ENCODE measurements at places on chromosomes 12 and 14. TPM values are rescaled to one million over a fixed set of nuclear protein-coding genes. Genes with fewer than 3 reads are reported as not detected.

- no peak overlapping the region for H3K4me3 ChIP-seq
- H3K4me1 ChIP-seq: no peaks in the 10 kb centered on the region
- no peaks in the 10 kb centered on the region for H3K27me3 ChIP-seq
- H3K27ac ChIP-seq: no peak overlapping the region
- no peak for DNase-seq
- H3K36me3 ChIP-seq: no peaks in the 10 kb centered on the region
These were observed 119.7 kb upstream of the PDE3A start for GRCh38 chr12:20248646-20249045.

DNA sequence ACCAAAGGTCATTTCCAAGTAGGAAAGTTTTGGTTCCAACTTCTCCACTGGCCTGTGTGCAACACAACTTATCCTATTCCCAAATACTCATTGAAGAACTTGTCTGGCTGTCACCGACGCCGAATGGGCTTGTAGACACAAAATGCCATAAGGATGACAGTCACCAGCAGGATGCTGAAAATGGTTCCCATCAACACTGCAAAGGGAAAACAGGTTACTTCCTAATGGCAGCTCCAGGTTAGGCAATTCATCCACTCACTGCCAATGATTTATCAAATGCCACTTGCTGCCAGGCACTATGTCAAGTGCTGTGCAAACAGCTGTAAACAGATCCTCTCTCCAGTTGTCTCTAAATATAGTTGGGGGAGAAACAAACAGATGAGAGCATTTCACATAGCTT, 6.1 kb downstream of the C12orf76 start:
- H3K4me3 ChIP-seq: no peak overlapping the region
- DNase-seq: no peak
- H3K4me1 ChIP-seq: peaks cover 63% of the 10 kb centered on the region
- H3K27me3 ChIP-seq: no peaks in the 10 kb centered on the region
- peaks cover 53% of the 10 kb centered on the region for H3K36me3 ChIP-seq
- peak overlapping the region; percentile 70 for H3K27ac ChIP-seq

DNA sequence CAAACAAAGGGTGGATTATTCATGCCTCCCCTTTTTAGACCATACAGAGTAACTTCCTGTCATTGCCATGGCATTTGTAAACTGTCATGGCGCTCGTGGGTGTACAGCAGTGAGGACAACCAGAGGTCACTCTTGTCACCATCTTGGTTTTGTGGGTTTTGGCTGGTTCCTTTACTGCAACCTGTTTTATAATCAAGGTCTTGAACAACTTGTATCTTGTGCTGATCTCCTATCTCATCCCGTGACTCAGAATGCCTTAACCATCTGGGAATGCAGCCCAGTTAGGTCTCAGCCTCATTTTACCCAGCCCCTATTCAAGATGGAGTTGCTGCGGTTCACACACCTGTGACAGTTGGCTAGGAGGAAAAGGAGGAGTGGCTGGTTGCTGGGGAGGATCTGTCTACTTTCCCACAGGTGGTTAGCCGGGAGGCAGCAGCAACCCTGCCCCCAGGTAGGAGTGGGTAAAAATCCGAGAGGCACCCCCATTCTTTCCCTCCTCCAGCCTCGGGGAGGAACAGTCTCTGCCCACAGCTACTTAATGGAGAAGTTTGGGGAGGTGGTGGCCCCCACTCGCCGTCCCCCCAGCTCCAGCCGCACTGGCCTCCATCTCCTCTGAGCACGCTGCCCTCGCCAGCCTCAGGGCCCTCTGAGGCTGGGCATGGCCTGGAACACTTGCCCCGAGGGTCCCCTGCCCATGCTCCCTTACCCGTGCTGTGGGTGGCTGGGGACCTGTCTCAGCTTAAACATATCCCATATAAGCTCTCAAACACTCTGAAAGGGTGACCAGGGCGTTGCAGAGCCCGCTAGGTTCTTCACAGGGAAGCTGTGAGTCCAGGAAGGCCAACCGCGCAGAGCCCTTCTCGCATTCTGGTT, 41.7 kb downstream of the SMIM41 start:
- H3K4me3 ChIP-seq: no peak overlapping the region
- peaks cover 12% of the 10 kb centered on the region for H3K27me3 ChIP-seq
- H3K4me1 ChIP-seq: peaks cover 31% of the 10 kb centered on the region
- no peaks in the 10 kb centered on the region for H3K36me3 ChIP-seq
- DNase-seq: no peak
- no peak overlapping the region for H3K27ac ChIP-seq

GRCh38 chr12:100799770-100800169, 5.2 kb downstream of the ANO4 start:
- no peaks in the 10 kb centered on the region for H3K27me3 ChIP-seq
- no peaks in the 10 kb centered on the region for H3K4me1 ChIP-seq
- no peaks in the 10 kb centered on the region for H3K36me3 ChIP-seq
- H3K4me3 ChIP-seq: no peak overlapping the region

GRCh38 chr12:42495244-42495643, 94.3 kb downstream of the PRICKLE1 start:
- H3K4me3 ChIP-seq: no peak overlapping the region
- H3K27me3 ChIP-seq: peaks cover 7% of the 10 kb centered on the region
- H3K4me1 ChIP-seq: no peaks in the 10 kb centered on the region
- DNase-seq: no peak
- no peak overlapping the region for H3K27ac ChIP-seq

GRCh38 chr12:128974881-128975280, 121.6 kb downstream of the GLT1D1 start:
- H3K27me3 ChIP-seq: peaks cover 3% of the 10 kb centered on the region
- no peaks in the 10 kb centered on the region for H3K36me3 ChIP-seq
- no peak for DNase-seq
- H3K27ac ChIP-seq: no peak overlapping the region
- no peaks in the 10 kb centered on the region for H3K4me1 ChIP-seq
- H3K4me3 ChIP-seq: no peak overlapping the region

GRCh38 chr14:104898870-104899510, 25.7 kb upstream of the PLD4 start:
- H3K4me1 ChIP-seq: no peaks in the 10 kb centered on the region
- H3K36me3 ChIP-seq: no peaks in the 10 kb centered on the region

DNA sequence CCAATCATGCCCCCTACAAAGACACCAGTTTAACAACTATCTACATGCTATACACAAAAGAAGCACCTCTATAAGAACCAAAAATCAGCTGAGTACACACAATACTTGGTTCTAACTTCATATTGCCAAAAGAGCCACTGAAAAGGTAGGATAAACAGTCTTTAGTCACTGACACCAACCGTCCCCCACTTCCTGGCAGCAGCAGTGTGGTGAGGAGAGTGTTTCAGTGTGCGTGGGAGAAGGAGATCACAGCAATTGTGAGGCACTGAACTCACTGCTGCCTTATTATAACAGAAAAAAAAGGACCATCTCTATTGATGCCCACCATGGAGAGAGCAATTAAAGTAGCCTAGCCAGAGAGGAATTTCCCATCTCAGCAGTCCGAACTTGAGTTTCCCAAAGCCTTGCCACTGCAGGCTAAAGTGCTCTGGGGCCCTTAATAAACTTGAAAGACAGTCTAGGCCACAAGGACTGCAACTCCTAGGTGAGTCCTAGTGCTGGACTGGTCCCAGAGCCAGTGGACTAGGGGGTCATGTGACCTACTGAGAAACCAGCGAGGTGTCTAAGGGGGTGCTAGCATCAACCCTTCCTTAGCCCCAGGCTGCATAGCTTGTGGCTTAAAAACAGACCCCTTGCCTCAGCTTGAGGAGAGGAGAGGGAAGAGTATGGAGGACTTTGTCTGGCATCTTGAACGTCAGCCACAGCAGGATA, 37.1 kb upstream of the LMNTD1 start:
- DNase-seq: peak; percentile 66
- H3K27ac ChIP-seq: peak overlapping the region; percentile 77
- no peaks in the 10 kb centered on the region for H3K27me3 ChIP-seq
- peaks cover 24% of the 10 kb centered on the region for H3K36me3 ChIP-seq
- H3K4me1 ChIP-seq: peaks cover 37% of the 10 kb centered on the region
- peak overlapping the region; percentile 15 for H3K4me3 ChIP-seq

The FGF23 gene
- not detected for total RNA-seq

The ADCY6 gene
- 0.18 TPM for total RNA-seq

The SETD1B gene
- total RNA-seq: 30.9 TPM

GRCh38 chr14:41570415-41571155, 36.1 kb upstream of the LRFN5 start:
- H3K27me3 ChIP-seq: no peaks in the 10 kb centered on the region
- no peak overlapping the region for H3K27ac ChIP-seq
- H3K36me3 ChIP-seq: no peaks in the 10 kb centered on the region
- DNase-seq: no peak
- H3K4me1 ChIP-seq: no peaks in the 10 kb centered on the region

DNA sequence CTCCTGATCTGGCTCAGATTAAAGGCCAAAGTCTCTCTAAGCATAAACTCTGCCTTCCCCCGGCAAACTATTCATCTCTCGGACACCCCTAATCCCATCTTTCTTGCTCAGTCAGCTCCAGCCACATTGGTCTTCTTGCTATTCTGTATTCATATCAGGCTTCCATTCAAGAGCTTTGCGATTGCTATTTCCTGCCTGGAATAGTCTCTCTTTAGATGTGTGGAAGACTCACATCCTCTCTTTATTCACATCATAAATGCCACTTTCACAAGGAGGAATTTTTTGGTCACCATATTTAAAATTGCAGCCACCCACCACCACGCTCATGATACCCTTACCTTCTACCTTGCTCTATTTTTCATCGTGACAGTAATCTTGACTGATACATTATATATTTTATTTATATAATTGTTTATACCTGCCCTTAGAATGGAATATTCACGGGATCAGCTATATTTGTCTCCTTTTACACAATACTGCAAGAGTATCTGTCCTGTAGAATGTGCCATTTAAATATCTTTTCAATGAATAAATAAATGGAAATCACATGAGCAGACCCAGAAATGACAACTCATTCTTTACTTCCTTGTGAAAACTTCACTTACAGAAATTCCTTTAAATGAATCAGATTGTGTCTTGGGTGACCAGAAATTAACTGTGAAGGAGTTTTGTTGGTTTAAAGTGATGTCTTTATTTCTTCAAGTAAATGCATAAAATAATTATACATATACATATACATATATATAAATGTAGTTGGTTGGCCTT, 780.6 kb upstream of the FLRT2 start:
- no peaks in the 10 kb centered on the region for H3K36me3 ChIP-seq
- no peak for DNase-seq
- no peak overlapping the region for H3K27ac ChIP-seq

DNA sequence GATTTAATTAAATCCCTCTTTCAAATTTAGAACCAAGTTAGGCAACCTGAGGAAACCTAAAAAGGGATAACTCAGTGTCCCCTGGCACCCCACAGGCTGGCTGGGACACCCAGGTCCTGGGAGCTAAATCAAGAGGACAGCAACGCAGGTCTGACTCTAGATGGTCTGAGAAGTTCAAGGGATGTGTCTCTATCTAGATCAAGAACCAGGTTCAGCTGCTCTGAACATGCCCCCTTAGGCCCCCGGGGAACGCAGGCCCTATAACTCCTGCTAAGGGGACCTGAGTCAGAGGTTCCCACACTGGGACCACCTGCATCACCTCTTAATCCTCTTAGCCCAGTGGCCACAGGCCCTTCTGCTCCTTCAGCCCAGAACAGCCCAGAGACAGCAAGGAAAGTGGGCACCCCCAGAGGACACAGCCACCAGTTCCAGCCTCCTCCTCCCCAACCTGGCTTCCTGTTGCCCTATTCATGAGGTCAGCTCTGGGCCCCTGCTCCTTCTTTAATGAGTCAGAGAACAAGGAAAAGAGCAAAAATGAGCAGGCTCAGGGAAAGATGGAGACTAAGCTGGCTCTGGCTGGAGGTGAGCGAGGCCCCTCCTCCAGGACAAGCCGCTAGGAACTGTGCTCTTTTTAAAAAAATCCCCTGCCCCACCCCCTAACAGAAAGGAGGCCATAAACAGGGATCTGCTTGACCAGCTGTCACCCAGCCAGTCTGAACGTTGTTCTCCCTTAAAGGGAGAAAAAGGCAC, 10.8 kb downstream of the PITPNM2 start:
- no peak for DNase-seq
- no peak overlapping the region for H3K4me3 ChIP-seq
- peaks cover 17% of the 10 kb centered on the region for H3K4me1 ChIP-seq
- H3K27ac ChIP-seq: peak overlapping the region; percentile 14

The DPY19L2 gene
- 1.9 TPM for total RNA-seq

The SPX gene
- not detected for total RNA-seq

GRCh38 chr14:89227496-89227836, 189.6 kb downstream of the FOXN3 start:
- DNase-seq: no peak
- H3K27me3 ChIP-seq: no peaks in the 10 kb centered on the region
- H3K4me1 ChIP-seq: peaks cover 6% of the 10 kb centered on the region

The KERA gene
- not detected for total RNA-seq

The BICDL1 gene
- total RNA-seq: 62.4 TPM

DNA sequence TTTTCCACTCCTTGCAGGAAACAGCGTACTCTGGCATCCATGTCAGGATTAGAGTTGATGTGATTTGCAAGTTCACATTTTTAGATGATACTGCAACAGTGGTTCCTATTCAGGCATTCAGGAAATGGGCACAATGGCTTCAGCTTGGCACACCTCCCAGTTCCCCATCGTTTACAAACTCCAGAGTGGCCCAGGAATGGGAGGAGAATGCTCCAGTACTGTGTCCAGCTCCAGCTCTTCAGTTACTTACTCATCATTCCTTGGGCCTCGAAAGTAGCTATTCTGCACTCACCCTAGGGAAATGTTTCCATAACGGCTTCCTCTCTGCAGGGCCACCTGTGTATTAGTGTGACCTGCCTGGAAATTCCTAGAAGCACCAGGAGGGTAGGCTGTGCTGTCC, 239.7 kb upstream of the RGS6 start:
- peaks cover 29% of the 10 kb centered on the region for H3K36me3 ChIP-seq
- no peak overlapping the region for H3K4me3 ChIP-seq
- no peak for DNase-seq
- peaks cover 6% of the 10 kb centered on the region for H3K4me1 ChIP-seq
- no peaks in the 10 kb centered on the region for H3K27me3 ChIP-seq

The IRAK3 gene
- total RNA-seq: 0.05 TPM

The MIPOL1 gene
- total RNA-seq: not detected

- no peaks in the 10 kb centered on the region for H3K4me1 ChIP-seq
- no peak overlapping the region for H3K27ac ChIP-seq
- DNase-seq: no peak
- H3K36me3 ChIP-seq: no peaks in the 10 kb centered on the region
- H3K4me3 ChIP-seq: no peak overlapping the region
- peaks cover 8% of the 10 kb centered on the region for H3K27me3 ChIP-seq
These were observed 45.8 kb upstream of the BATF start for GRCh38 chr14:75476274-75476995.

DNA sequence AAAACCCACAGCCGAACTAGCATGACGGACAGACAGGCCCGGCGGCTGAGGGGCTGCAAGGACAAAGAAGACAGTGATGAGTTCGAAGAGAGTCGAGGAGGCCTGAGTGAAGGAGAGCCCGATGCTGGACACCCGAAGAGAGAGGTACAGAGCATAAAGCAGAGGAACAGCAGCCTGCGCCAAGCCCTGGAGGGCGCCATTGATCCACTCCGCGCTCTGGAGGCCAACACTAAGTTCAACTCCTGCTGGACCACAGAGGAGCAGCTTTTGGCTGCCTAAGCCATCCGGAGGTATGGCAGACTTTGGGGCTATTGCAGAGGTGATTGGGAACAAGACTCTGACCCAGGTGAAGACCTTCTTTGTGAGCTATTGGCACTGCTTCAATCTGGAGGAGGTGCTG, 7.8 kb upstream of the PLXNC1 start:
- H3K27me3 ChIP-seq: peaks cover 12% of the 10 kb centered on the region
- H3K27ac ChIP-seq: no peak overlapping the region
- peaks cover 6% of the 10 kb centered on the region for H3K4me1 ChIP-seq
- peak; percentile 67 for DNase-seq

The ACACB gene
- 14.8 TPM for total RNA-seq
